ENCODE measurements at places on chromosomes 3 and 15. TPM values are rescaled to one million over a fixed set of nuclear protein-coding genes. Genes with fewer than 3 reads are reported as not detected.

LHFPL4 gene
- 0.55 TPM for total RNA-seq

PARP3 gene
- 5.4 TPM for total RNA-seq

GRCh38 chr15:60130821-60131220 lies 126.7 kb downstream of the FOXB1 start:
- DNase-seq, result no peak

CHRNA5 gene
- total RNA-seq, result 8.1 TPM

ZNF620 gene
- 26.2 TPM for total RNA-seq

DNA sequence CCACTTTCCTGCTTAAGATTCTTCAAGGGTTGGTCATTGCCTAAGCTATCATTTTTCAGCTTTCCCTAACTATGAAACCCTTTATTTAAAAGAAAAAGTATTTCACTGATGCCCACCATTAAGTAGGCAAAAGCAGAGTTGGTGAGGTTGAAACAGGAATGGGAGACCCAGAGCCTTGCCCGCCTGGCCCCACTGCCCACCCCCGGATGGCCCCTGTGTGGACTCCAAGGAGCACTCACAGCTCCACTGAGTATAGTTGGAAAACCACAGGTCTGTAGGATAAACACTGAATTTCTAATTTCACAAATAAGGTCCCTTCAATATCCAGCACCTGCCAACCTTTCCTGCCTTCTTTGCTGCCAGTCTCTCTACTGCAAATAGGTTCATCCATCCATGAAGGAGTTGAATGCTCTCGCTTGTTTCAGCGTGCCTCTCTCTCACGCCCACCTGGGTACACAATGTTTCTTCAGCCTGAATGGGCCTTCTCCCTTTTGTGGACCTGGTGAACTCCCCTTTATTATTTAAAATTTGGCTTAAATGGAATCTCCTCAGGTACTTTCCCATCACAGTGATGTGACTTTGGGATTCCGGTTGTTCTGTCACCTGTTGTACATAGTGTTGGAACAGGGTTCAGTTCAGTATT lies 8.7 kb upstream of the ACAP2 start:
- no peak for DNase-seq

PRTG gene
- total RNA-seq, result 87.4 TPM

Measured in progenitor cell of endocrine pancreas (in vitro differentiated cells).